ENCODE measurements at places on chromosomes 1 and 21.

DNA sequence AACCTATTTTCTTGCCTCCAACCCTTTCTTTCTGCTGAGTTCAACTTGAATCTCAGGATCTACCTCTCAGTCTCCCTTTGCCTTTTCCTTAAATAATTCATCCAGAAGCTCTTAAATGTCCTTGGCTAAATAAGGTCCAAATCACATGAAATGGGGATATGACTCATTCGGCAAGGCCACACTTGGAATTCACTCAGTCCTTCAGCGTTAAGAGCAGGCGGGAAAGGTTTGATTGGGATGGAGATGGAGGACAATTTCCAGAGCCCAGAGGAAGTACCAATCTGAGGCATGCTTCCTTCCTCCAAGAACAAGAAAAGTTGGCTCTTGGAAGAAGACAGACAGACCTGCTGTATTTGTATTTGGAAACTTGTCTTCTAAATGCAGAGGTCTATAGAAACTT lies 128.5 kb downstream of the PROX1 start:
- DNase-seq = no peak

DNA sequence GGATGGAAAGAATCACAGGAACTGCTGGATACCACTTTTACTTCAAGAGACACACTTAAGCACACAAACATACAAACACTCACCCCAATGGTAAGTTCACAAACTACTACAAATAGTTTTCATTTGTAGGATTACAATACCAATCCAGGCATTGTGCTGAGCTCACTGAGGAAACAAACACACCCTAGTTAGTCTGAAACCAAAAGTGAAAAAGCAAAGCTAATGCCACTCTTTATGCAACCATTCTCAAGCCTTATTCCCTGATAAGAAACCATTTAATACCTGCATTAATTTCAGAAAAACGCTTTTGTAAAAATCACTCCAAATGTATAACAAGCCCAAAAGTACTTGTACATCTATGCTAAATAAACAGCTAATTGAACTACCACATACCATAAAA lies 38.3 kb downstream of the RNF115 start:
- DNase-seq = no peak

DNA sequence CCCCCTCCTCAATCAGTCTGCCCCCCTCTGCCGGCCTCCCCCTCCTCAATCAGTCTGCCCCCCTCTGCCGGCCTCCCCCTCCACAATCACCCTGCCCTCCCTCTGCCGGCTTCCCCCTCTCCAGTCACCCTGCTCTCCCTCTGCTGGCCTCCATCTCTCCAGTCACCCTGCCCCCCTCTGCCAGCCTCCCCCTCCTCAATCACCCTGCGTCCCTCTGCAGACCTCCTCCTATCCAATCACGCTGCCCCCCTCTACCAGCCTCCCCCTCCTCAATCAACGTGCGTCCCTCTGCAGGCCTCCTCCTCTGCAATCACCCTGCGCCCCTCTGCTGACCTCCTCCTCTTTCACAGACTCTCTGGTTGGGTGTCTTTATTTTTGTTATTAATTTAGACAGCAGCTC lies 11.5 kb upstream of the C1orf198 start:
- DNase-seq = no peak

GRCh38 chr1:24657781-24658180 lies 14.7 kb downstream of the SRRM1 start:
- DNase-seq = no peak
